AG04449 (cell line): ENCODE measurements at places on chromosomes 1 and 21.

DNA sequence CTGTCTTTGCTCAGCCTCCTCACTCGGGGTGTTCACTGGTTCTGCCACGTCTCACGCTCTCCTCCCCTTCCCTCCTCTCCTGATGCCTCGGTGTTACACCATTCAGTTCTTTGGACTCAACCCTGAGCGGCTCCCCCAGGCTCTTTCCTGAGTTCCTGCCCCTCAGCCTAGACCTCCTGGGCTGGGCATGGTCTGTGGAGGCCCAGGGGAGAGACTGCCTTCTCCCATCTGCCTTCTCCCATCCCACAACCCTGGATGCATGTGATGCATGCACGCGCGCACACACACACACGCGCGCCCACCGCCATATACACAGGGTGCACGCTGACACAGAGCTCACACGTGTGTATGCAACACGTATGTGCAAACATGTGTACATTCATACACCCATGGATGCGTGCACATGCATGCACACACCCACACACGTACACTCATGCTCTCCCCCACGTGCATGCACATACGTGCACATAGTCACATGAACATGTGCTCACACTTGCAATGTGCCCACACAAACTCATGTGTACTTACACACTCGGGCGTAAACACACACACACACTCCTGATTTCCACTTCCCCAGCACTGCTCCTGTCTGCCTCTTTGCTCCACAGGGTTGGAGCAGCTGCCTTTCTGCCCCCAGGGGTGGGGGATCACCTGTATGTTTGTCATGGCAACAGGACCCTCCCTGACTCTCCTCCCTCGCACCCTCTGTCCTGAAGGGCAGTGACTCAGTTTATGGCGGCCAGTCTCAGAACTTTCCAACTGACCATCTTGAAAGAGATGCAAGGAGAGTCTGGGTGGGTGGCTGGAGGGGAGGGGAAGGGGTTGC lies 59.0 kb downstream of the HUNK start:
- DNase-seq, result no peak

GRCh38 chr1:226475142-226475511 lies 67.2 kb upstream of the PARP1 start:
- no peak for DNase-seq

- peak; percentile 9 for DNase-seq
Measured at GRCh38 chr1:34787461-34788420, 5.1 kb upstream of the GJA4 start.

GRCh38 chr1:222926566-222926965 lies 111.7 kb downstream of the DISP1 start:
- DNase-seq, result no peak

DNA sequence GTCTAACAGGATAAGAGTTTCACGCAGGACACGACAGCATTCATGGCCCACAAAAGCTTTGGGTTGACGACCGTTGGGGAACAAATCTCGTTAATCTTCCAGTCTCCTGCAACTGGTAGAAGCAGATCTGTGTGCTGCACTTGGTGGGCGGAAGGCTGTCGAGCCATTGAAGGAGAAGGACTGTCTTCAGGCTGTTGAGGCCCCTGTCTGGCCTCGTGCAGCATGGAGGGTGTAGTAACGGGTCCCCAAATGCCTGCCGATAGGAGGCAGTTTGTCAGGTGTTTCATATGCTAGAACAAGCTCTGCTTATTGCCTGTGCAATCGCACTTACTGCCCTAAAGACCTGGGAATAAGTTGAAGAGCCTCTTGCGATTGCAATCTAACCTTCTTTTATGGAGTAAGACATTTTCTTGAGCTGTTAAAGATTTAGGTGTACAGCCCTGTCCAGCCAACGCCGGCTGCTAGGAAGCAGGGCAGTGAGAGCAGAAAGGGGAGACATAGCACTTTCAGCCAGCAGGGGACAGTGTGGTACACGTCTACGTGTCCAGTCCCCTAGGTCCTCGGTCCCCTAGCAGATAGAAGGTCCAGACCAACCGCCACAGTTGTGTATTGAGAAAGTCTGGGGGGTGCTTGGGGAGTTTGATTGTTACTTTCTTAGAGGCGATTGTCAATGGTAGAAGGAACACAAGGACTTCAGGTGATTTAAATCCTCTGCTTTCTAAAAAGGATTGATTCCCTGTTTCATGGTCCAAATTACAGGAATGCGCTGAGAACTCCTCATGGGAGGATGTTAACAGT lies 102.3 kb upstream of the TMPRSS2 start:
- no peak for DNase-seq

- peak; percentile 89 for DNase-seq
Measured at GRCh38 chr1:21261551-21262292, 28.5 kb downstream of the ECE1 start.
